ENCODE measurements at places on chromosomes 5 and 9.

DNA sequence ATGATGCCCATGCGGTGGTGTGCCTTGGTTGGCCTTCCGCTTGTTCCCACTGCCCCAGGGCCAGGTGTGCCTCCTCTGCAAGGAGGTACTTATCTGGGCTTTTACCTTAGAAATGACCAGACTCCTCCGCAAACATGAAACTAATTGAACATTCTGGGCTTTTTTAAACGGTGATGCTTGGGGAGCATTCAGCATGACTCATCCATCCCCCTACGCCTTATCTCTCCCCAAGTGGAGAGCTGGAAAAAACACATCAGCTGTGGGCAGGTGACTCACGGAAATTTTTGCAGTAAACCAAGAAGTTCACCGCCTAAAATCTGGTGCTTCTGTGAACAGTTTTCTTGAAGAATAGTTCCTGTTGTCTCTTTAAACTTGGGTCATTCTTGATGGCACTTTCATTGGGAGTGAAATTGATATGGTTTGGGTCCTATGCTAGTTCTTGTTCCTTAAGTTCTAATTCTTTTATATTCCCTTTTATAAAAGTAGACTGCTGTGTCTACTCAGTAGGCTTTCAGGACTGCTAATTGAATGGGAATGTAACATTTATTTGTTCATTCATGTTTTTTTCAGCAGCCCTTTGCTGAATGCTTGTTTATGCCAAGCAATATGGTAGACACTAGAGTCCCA, 39.6 kb downstream of the SFXN1 start:
- peak; percentile 85 for DNase-seq

GRCh38 chr5:118776755-118777154, 211.6 kb downstream of the DTWD2 start:
- no peak for DNase-seq

DNA sequence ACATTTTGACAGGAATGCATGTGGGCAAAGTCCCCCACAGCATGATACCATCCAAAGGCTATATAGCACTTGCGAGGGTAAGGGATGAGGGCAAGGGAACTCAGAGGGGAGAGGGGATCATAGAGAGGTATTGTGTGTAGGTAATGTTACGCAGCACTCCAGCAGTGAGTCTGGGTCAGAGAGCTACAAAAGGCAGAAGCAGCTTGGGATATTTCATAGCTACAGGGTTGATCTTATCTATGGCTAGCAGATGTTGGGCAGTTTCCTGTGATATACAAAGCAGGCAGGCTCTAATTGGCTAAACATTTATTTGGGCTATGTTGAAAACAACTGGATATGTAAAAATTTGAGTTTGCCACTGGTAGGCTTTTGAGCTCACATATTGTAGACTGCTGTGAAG, 17.8 kb upstream of the SLCO4C1 start:
- DNase-seq: no peak

DNA sequence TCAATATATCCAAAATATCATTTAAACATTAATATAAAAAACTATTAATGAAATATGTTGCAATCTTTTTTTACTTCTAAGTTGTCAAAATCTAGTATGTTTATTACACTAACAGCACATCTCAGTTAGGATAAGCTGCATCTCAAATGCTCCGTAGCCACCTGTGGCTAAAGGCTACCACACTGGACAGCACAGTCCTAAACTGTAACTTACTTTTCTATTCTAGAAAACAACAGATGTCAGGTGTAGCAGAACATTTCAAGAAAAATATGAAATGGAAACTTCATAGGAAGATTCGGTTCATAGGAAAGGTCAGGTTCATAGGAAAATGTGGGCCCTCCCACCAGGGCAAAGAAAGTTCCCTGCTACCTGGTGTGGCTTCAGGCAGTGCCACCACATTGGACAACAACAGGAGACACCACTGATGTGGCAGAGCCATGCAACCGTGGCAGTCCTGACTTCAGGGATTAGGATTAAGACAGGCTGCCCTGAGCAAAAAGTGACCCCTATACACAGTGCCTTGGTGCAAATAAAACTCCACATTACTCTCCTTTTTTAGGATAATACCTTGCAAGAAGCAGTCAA, 197.8 kb upstream of the NR4A3 start:
- DNase-seq: no peak

- DNase-seq: no peak
Measured at GRCh38 chr5:78627175-78627574, 21.4 kb downstream of the LHFPL2 start.

GRCh38 chr5:35777358-35778087, 79.2 kb upstream of the IL7R start:
- DNase-seq: peak; percentile 82

DNA sequence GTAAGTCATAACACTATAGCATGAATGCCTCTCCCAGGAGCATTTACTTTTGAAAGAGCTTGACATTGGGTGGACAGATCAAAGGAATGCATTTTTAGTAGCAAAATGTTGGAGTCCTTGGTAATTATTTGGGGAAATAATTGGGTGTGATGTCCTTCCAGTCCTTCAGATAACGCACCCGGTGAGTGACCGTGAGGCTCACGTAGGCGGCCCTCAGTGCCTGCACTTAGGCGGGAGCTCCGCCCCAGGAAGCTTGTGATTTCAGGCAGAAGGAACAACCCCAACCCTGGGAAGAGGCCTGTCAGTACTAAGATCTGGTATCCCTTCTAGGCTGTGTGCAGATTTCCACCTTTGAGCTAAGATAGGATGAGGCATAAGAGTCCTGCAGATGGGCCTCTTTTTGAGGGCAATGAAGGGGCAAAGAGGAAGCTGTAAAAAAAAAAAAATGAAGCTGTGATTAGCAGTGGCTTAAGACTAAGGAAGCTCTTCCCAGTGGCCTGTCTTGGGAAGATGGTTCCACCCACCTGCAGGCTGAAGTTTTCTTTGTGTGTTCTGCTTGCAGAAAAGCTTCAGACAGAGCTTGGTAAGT, 14.9 kb downstream of the BTNL9 start:
- DNase-seq: no peak
